Activated T-helper 1 cell treated with anti-CD3 and anti-CD28 coated beads, Interleukin-2, amount 50 U/mL, for 16 hours (primary cell): ENCODE measurements at places on chromosomes 12 and 14.

DNA sequence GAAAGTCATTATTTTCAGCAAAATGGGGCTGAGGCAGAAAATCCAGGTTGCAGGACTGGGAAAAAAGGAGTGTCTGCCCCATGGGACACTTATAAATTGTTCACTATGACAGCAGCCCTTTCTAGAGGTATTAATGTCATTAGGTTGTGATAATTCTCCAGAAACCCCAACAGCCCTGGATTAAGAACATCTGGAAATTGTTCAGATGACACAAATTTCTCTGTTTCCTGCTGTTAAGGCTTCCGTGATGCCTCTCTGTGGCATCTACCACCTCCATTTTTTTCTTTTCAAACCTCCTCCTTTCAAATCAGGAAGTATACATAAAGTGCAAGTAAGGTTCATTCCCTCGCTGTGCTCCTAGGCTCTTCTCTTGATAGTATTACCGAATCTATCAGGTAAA lies 25.6 kb downstream of the EGLN3 start:
- DNase-seq, result no peak

DNA sequence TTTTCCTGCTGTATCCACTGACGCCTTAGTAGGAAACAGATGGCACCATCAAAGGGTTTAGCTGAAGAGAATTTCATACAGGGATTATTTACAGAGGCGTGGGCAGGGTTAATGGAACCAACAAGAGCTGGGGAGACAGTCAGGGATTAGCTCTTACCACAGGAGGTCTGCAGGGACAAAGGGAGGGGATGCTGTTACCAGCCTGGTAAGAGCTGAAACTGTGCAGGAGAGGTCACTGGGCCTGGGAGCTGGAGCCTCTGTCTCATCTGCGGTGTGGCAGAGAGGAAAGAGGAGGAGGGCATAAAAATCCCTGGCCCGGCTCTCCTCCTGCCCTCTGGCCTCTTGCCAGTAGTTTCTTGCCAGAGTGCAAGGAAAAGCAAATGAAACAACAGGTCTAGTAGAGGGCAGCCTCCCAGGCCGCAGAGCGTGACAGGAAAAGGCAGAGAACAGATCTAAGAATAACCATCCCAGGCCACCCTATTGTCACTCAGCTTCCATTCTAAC lies 18.9 kb upstream of the POC1B start:
- no peak for DNase-seq

DNA sequence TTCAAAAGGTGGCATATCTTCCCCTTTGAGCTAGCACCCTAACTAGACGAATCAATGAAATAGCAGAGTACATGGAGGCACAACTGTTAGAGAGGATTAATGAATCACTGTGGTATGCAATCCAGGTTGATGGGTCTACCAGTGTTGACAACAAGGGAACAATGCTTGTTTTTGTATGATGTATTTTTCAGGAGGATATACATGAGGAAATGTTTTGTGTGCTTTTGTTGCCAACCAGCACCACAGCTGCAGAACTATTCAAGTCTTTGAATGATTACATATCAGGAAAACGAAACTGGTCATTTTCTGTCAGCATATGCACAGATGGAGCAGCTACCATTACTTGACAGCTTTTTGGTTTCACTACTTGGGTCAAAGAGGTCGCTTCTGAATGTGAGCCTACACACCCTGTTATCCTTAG lies 142.6 kb downstream of the GPHN start:
- DNase-seq, result no peak

DNA sequence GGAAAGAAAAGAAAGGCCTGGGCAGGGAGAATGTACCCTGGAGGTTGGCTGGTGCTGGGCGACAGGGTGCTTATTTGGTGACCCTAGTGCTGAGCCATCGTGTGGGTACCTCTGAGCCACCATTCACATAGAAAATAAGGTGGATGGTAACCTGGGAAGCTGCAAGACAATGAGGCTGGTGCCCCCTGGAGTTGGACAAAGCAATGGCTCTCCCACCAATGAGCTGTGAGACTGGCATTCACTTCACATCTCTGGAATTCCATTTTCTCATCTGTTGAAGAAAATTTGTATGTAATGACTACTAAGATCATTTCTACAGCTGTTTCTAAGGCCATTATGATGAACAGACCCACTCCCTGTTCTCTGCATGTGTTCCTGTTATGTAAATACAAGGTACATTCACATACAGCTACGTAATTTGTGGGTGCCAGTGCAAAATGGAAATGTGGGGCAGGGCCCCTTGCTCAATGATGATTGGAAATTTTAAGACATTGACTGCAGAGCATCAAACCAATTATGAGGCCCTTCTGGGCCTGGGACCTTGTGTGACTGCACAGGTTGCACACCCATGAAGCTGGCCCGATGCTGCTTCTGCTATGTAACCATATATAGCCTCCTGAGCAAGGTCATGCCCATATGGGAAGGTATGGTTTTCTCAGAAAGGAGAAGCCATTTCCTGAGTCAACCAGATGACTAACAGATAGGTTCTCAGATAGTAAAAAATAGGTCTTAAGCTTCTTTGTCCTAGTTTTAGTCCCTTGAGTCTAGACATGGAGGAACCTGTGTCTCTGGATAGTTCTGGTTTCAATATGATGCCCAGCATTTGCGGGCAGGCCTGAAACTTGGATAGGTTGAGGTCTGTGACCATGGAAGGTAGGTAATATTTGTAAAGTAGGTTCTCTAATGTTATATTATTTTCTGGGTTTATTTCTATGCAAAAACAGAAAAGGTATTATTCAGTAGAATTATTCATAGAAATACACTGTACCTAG lies 63.4 kb upstream of the IGF1 start:
- DNase-seq, result no peak

- no peak for DNase-seq
These were observed 115.9 kb downstream of the TPH2 start for GRCh38 chr12:72054511-72054910.

DNA sequence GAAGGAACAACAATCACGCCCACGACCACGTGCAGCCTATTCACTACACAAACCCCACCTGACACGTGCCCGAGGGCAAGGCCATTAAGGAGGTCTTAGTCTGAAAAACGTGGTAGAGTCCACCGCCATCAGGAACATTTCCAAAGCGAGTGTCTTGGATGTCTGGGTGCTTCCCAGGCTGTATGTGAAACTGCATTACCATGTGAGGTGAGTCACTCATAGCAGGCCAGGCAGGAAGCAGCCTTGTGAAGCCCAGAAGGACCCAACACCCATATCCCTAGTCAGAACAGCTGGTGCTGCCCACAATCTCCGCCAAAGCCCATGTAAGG lies 3.3 kb upstream of the KRT79 start:
- DNase-seq, result no peak

DNA sequence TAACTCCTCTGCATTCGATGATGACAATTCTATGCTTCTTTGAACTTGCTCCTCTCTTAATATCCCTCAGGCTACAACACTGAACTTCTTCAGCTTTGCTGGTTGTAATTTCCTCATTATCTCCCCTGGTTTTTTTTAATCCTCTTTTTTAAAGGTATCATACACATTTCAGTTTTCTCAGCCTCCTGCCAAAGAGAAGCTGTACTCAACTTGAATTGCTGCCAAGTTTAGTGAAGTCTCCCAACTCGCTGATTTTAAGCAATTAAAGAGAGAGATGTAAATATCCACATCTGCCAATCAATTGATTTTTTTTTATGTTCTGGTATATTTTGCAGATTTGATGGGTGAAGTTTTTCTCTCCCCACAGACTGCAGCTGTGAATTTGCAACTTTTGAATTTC lies 817.8 kb downstream of the GALC start:
- DNase-seq, result no peak

- no peak for DNase-seq
These were observed 101.0 kb upstream of the GZMB start for GRCh38 chr14:24734917-24735500.

GRCh38 chr12:66072135-66072534 lies 58.4 kb downstream of the LLPH start:
- DNase-seq, result no peak

DNA sequence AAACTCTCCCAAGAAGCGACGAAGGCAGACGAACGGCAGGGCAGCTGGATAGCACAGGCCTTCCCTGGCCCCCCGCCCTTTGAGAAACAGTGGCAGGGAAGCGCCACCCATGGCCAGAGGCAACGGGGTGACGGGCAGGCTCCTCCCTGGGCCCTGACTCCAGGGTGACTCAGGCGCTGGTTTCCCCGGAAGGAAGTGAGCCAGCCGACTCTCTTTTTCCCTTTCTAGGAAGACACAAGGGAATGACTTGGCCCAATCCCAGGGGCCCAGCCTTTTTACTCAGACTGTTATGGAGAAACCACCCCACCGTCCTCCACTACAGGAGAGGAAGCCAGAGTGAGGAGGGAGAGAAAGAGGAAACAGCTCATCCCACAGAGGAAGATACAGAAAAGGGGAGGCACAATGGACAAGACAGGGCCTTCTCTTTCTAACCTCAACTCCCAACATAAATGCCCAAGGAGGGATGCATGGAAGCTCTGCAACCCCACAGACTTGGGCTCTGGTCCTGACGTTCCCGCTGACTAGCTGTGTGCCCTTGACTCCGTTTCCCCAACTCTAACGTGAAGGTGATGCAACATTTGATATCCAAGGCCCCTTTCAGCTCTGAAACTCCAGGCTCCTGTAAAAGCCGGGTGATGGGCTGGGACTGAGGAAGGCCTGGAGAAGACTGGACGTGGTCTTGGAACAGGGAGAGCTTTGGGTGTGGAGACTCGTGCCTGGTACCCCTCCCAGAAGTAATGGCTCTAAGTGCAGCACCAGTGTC lies 27.9 kb downstream of the ACTN1 start:
- no peak for DNase-seq

DNA sequence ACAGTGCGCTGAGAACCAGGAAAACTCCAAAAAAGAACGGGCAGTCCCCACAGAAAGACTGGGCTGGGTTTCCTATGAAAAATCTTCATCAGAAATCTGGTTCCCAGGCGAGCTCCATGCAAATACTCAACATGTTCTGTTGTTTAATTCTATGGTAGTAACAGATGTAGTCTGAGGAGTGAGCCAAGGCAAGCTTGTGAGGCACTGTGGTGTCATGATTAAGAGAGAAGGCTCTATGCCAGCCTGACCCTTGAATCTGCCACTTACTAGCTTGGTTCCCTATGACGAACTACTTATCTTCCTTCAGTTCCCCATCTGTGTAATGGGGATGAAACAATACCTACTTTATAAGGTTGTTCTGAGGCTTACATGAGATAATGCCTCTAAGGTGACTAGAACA lies 10.7 kb downstream of the POMT2 start:
- DNase-seq, result no peak

DNA sequence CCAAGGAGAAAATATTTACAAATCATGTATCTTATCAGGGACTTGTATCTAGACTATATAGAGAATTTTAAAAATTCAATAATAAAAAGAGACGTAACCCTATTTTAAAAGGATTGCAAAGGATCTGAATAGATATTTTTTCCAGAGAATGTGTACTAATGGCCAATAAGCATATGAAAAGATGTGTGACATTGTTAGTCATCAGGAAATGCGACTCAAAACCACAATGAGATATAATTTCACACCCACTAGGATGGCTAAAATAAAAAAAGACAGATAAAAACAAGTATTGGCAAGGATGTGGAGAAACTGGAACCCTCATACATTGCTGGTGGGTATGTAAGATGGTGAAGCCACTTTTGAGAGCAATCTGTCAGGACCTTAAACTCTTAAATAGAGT lies 141.9 kb upstream of the BMP4 start:
- no peak for DNase-seq

GRCh38 chr12:110555577-110556406 lies 27.3 kb downstream of the PPTC7 start:
- no peak for DNase-seq
